ENCODE measurements at places on chromosomes 2 and 18.

DNA sequence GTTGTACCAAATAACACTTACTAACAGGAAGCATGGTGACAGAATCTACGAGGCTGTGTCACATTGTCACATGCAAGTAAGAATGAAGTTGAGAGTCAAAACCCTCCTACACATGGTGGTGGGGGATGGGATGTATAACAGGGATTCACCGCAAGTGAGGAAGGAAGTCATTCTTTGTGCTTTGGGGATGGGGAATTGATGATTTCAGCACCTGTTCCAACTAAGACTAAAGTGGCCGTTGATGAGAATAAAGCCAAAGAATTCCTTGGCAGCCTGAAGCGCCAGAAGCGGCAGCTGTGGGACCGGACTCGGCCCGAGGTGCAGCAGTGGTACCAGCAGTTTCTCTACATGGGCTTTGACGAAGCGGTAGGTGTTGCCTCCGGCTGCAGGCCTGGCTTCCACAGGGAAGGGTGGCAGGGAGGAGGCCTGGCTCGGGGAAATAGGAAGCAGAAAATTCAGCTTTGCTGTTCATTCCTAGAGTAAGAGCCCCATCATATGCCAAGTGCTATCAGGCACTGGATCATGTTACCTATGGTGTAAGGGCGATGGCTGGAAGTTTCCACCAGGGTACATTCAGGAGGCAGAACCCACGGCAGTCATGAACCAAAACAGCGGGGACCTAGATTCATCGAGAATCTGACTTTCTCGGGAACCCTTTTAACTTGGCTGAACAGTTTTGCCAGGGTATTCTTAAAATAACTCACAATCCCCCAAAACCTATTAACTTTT lies 120.3 kb downstream of the UXS1 start:
- no peak for DNase-seq

DNA sequence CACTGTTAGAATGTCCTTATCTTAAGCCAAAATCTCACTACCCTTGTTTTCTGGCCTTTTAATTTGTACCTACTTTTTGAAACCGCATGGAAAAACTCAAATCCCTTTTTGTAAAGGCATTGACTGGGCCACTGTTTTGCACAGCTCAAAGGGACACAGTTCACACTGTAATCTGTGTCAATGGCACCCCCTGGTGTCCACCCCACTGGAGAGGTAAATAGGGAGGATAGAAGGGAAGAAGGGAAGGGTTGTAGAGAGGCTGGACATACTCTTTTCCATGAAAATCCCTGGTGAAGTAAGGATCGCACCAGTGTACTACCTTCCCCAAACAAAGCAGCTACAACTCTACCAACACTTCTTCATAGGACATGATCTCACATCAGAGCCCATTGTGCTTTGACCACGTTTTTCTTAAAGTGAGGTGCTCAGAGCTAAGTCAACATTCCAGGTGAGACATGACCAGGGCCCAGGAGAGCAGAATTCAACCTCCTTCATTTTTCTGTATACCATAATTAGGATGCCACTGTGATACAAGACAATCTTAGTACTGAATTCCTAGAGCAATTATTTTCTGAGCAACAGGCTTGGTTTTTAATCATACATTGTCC lies 92.4 kb upstream of the RMDN2 start:
- DNase-seq: peak; percentile 75

DNA sequence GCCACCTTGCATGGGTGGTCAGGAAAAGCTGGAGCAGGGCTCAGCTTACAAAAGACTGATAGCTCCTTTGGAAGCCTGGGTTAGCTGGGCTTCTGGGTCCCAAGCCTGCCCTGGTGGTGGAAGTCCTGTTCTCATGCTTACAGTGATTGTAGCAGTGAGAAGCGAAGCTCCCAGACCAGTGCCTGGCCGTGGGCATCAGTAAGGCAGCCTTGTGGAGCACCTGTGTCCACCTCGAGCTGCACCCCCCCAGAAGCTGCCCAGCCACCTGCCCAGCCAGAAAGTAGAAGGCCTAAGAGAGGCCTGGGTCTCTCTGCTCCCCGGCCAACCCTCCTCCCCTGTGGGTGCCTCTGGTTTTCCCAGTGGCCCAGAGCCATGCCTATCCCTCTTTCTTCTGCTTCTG lies 10.5 kb downstream of the GLI2 start:
- DNase-seq: no peak

- DNase-seq: no peak
These were observed 21.1 kb downstream of the PCARE start for GRCh38 chr2:29053223-29053622.

DNA sequence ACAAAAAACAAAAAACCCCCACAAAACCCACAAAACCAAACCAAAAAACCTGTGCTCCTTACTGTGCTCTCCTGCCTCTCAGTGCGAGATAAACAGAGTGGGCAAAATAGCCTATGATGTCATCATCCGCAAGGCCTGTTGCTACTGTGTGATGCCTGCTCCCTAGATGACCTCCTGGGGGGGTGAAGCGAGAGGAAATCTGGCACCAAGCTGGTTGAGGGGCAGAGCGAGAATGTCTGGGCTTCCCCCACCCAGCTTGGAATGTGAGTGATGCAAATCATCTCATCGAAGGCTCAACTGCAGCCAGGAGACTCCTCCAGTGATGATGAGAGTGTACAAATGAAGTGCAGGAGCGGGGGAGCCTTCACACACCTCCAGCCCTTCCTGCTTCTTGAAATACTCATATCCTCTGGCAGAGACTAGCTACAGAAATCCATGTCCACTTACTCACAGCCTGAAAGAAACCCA lies 57.7 kb upstream of the MAP4K3 start:
- no peak for DNase-seq

GRCh38 chr2:197145471-197146056 lies 165.0 kb downstream of the ANKRD44 start:
- no peak for DNase-seq

DNA sequence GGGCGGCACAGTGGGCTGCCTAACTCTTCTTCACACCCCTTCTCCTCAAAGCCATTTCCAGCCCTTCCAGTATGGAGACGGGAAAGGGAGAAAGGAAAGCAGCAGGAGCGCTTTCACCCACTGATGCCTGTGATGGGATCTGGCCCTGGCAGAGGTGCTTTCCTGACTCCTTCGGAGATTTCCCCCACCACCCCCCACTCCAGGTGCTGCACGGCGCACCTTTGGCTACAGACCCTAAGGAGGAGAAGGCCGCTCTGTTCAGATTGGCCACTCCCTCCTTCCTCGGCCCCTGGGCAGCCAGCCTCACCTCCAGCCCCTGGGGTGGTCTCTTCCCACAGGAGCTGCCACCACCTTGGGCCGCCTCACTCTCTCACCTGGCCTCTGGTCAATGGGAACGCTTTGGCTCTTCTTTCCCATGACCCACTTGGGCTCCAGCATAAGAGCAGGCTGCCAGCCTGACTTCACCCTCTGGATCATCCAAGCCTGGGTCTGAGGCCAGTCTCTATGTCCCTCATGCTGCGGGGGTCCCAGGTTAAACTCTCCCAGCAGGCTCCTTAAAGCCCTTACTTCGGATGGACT lies 18.4 kb upstream of the MAL start:
- no peak for DNase-seq

- no peak for DNase-seq
These were observed 312.8 kb upstream of the EPAS1 start for GRCh38 chr2:45984366-45984765.

- DNase-seq: no peak
These were observed 71.9 kb downstream of the SMAD2 start for GRCh38 chr18:47858607-47859006.

GRCh38 chr2:171595896-171596295 lies 73.6 kb downstream of the CYBRD1 start:
- DNase-seq: no peak

DNA sequence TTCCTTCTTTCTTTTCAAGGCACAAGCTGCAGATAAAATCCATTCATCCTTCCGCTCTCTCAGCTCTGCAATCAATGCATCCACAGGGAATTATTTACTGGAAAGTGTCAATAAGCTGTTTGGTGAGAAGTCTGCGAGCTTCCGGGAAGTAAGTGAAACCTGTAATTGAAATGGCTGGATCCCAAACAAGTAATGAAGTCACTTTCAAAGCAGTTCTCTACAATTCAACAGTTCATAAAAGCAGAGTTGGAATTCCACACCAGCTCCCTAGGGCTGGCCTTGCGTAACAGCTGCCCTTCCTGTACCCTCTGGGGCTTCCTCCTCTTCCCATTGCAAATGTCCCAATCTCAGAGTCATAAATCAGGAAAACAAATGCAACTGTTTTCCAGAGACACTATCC lies 9.6 kb downstream of the SERPINB2 start:
- DNase-seq: no peak

DNA sequence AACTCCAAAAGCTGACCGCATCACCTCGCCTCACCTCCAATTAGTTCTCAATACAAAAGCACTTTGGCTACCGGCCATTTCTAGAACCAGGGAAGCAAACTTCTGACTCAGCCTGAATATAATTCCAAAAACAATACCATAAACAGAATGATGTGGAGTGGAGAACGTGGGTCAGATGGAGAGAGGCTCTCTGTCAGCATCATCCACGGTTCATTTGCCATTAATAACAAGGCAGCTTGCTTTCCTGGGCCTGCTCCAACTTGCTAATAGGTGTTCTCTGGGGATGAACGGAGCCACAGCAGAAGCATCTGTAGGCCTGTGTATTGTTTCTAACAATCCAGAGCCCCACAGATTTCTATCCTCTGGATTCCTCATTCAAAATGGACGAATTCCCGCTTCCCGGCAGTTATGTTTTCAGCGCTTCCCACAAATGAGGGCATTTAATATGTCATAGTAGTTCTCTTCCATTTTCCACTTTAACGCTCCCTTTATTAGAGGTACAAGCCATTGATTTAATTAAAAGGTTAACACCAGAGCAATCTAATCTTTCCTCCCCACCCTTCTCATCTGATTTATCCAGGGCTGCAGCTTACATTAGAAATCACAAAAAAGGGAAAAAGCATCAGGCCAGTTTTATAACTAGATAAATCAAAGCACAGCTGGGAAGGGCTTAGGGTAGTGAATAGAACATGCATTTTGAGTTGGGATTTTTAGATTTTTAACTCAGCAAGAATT lies 23.2 kb upstream of the CNTNAP5 start:
- DNase-seq: no peak

GRCh38 chr2:58476556-58476955 lies 235.4 kb upstream of the FANCL start:
- DNase-seq: no peak

GRCh38 chr2:208595386-208596275 lies 189.0 kb downstream of the PTH2R start:
- DNase-seq: no peak

- DNase-seq: no peak
These were observed 52.1 kb downstream of the LRRTM1 start for GRCh38 chr2:80252294-80252986.

DNA sequence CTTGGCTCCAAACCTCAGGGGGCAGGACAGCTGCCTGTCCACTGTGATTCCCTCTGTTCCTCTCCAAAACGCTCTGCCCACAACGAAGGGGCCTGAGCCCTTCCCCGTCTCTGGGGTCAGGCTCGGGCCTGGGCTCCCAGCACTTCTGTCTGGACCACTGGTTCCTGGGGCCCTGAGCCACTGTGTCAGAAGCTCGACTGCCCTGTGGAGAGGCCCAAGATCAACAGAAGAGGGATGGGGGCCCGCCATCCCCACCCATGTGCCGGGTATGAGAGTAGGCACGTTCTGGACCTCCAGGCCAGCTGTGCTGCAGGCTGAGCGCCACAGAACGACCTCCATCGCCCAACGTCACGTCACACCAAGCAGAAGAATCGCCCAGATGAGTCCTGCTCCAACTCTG lies 119.9 kb upstream of the HS6ST1 start:
- no peak for DNase-seq

GRCh38 chr18:35193316-35193715 lies 47.5 kb upstream of the ZNF397 start:
- DNase-seq: no peak

DNA sequence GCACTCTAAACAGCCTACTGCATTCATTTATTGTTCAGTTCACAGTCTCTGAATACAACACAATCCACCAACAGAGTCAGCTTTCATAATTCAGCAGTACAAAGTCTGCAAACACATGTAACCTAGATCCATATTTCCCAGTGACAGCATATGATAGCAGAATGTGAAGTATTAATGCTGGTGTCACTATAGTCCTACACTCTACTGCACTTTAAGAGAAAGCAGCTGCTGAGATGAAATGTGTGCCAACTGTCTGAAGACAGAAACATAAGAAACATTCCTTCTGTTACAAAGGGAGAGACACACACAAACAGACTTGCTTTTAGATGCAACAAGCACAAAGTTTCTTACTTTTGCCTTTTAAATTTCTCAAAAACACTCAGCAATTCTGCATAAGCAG lies 441.8 kb downstream of the ZEB2 start:
- DNase-seq: no peak

Data from activated T-helper 1 cell treated with anti-CD3 and anti-CD28 coated beads, Interleukin-2, amount 50 U/mL, for 16 hours (primary cell).